Amygdala (tissue), 56 donors: ENCODE measurements at places on chromosomes 6 and 20.

- DNase-seq: no peak
Measured at GRCh38 chr6:81476881-81477280, 275.6 kb downstream of the TENT5A start.

GRCh38 chr6:1596088-1596852 lies 13.4 kb upstream of the FOXC1 start:
- DNase-seq: peak; percentile 40

DNA sequence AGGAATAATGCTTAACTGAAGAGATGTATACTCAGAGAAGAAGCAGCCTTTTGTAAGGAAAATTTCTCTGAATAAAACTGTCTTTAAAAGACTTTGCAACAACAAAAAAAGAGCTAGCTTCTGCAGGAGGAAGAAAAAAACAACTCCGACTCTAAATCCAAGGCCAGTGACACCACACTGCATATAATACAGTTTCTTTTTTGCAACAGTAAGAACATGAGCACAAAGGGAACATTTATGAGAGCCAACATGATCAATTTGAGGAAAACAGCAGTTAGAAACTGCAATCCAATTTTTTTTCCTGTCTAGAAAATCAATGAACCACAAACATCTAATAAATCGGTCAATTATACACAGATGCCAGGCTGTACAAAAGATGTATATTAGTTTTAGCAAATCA lies 42.9 kb upstream of the UST start:
- no peak for DNase-seq

GRCh38 chr6:51303338-51303737 lies 484.7 kb downstream of the TFAP2B start:
- no peak for DNase-seq

- no peak for DNase-seq
Measured at GRCh38 chr6:168860341-168860740, 393.3 kb downstream of the THBS2 start.

GRCh38 chr20:481167-481566 lies 18.8 kb upstream of the TBC1D20 start:
- no peak for DNase-seq

DNA sequence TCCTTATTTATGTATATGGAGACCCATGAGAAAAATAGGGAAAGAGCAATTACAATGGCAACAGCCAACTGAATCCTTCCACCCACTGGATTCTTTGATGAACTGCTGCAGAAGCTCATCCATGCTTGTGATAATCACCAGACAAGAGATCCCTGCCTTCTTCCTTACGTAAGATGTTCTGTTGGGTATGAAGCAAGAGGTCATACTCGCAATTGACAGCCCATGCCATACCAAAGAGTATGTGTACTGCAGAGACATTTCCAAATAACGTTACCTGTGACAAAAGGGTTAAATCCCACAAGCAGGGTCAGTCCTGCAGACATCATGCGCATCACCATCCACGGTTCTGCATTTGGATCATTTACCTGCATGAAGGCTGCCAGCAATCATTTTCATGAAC lies 27.8 kb downstream of the ELOVL5 start:
- no peak for DNase-seq

GRCh38 chr20:22512911-22513489 lies 71.4 kb downstream of the FOXA2 start:
- no peak for DNase-seq

GRCh38 chr6:29521006-29521680 lies 33.4 kb upstream of the MAS1L start:
- DNase-seq: no peak

GRCh38 chr6:15458021-15458459 lies 204.8 kb downstream of the DTNBP1 start:
- DNase-seq: no peak

- DNase-seq: no peak
Measured at GRCh38 chr6:47520282-47520681, 42.7 kb downstream of the CD2AP start.

GRCh38 chr6:33664506-33665057 lies 43.5 kb downstream of the ITPR3 start:
- DNase-seq: no peak

DNA sequence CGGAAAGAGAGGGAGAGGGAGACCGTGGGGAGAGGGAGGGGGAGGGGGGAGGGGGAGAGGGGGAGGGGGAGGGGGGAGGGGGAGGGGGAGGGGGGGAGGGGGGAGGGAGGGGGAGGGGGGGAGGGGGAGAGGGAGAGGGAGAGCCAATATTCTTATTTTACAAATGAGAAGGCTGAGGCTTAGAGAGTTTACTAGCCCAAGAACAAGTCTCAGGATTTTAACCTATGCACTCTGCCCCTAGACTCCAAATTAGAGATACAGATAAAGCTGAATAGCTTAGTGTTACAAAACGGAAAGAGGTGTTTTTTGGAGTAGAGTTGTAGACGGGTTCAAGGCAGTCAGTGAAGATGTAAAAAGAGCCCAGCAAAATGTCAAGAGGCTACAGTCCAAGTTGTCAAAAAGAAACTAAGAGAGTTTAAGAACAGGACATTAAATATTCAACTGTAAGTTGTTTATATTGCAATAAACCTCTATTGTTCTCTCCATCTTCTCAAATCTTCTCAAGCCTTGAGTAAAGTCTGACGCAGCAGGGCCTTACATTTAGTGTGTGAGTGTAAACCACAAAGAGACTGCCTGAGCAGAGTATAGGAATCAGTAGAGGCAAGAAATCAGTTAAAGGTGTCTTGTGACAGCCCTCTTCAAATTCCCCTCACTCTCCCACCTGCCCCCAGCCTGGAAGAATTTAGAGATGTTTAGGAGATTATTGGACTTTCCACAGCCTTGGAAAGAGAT lies 34.9 kb upstream of the AKIRIN2 start:
- DNase-seq: no peak

GRCh38 chr6:136646377-136646776 lies 96.2 kb upstream of the MAP7 start:
- DNase-seq: no peak

DNA sequence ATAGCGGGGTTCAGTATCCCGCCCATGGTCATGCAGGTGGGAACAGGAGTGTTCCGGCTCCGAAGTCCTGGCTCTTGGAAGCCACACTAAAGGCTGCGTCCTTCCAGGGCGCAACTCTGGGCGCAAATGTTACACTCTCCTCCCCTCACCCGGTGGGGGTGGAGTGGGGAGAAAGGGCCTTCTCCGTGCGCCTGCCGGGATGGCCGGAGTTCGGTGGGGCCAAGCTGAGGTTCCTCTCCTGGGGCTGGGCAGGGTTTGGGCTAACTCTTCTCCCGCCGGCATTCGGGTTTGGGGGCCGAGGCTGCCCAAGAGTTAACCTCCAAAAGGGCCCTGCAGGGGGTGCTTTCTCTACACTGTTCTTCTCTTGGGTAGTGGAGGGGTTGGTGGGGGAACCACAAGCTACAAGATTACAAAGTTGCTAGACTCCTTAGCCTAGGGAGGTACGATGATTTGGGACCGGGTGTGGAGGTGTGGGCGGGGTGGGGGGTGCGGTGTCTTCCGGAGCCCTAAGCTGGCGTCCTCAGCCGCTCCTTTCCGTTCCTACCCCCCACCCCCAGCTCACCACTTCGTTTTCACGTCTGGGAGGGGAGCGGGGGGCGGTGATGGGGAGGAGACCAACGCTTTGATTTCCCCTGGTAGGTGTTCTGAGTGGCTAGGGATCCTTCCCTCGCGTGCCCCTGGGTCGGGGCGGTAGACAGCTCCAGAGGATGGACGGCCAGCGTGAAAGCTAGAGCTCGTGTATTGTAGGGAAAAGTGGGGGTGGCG lies 12.3 kb downstream of the NRN1 start:
- DNase-seq: no peak

DNA sequence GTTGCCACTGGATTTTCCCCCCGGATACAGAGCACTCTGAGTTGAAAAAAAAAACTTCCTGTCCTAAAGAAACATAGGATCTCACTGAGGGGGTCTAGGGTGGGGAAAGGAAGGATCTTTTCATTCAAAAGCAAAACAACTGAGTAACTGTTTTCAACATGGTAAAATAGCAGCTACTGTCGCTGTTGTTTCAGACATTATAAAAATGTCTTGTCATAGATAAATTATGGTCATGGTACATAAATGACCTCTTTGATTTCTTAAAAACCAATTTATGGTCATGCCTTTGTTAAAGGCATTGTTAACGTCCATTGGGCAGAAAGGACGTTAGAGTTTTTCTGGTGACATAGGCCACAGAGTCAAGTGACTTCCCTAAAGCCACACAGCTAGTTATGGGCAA lies 180.4 kb upstream of the DTNBP1 start:
- no peak for DNase-seq

- no peak for DNase-seq
Measured at GRCh38 chr6:100751590-100751989, 129.5 kb downstream of the ASCC3 start.

- DNase-seq: peak; percentile 66
Measured at GRCh38 chr6:166627875-166628801, 1.1 kb upstream of the RPS6KA2 start.

DNA sequence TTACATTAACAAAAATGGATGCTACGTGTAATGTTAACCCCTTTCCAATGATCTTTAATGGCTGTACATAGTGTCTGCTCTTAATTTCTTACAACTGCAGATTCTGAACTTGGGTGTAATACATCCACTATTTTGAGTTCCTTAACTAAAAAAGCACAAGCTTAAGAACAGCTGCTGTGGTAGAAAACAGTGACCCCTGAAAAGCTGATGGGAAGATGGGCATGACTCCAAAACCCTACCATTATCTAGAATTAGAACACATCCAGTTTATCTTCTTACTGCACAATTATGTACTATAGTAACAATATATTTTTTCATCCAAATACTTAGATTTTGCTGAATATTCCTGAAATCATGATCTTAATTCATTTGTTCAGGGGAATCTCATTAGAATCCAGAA lies 49.3 kb downstream of the LYRM4 start:
- no peak for DNase-seq

DNA sequence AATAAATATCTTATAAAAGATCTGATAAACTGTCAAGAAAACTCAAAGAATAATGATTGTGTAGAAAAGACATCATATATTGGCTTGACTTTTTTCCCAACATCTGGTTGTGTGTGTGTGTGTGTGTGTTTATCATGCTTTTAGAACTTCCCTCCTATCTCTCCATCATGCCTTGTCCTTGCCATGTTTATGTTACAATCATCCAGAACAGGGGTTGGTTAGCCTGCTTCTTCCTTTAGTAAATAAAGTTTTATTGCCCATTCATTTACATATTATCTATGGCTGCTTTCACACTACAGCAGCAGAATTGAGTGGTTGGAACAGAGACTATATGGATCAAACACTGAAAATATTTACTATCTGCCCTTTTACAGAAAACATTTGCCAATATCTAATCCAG lies 52.8 kb upstream of the RIPOR2 start:
- no peak for DNase-seq

DNA sequence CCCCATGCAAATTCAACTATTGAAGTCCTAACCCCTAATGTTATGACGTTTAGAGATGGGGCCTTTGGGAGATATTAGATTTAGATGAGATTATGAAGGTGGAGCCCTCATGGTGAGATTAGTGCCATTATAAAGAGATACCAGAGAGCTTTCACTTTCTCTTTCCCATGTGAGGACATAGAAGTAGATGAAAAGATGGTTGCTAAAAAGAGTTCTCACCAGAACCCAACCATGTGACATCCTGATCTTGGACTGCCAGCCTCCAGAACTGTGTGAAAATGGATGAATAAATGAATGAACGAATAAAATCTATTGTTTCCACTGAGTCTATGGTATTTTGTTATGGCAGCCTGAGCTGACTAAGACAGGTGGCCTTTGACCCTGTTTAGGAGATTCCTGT lies 50.6 kb upstream of the FBXO30 start:
- DNase-seq: no peak

DNA sequence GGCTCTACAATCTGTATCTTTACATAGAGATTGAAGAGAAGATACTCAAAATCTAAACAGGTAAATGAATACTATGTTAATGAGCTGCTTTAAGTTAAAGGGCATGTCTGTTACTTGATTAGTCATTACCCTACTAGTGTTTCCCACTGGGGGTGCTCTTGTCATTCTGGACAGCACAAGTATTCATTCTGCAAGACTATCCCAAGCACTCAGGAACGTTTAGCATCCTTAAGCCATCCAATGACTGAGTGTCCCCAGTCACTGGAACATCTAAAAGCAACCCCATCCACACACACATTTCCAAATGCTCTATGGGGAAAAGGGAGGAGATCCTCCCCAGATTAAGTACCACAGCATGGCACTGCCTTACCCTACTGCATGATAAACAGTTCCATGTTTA lies 25.7 kb downstream of the EZR start:
- no peak for DNase-seq

DNA sequence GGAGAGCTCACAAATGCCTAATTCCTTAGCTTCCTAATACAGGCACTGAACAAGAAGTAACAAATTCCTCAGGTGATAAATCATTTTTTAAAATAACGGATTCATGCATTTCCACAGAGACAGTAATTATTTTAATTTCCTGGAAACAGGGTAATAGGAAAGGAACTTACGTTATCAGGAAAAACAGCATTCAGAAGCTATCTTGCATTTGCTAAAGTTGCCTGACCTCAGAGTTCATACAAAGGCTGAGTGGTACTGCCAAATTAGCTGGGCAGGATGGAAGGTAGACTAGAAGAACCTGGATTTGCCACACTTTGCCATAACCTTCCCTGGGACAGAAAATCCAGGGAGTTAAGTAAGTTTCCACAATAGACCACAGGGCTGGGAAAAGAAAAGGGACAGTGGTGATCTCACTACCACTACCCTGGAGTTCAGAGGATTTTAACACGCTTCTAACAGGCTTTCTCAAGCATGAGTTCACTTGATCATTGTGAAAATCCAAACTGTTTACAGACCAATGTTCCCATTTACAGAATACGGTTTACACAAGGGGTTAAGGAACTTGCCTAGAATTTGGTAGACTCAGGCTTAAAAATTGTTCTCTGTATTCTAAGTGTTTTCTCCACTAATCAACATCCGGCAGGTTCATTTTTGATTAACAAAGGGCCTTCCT lies 57.0 kb downstream of the KIF13A start:
- no peak for DNase-seq

- DNase-seq: no peak
Measured at GRCh38 chr20:9478771-9479170, 35.6 kb upstream of the LAMP5 start.

DNA sequence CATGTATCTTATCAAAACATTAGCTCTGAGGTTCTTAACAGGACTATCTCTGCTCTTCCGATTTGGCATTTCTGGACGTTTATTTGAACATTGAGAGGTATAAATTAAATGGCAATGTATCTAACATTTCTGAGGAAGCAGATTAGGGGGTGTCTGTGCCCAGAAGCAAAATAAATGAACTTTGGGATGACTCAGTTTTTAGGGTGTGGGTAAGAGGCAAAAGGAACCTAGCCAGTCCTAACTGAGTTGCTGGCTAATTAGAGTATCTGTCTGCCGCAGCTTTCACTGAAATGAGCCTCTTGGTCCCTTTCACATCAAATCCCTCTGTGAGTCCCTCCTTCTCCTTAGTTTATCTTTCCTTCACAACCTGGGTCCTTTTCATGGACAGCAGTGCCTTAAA lies 1.1 kb downstream of the RNF144B start:
- DNase-seq: no peak

GRCh38 chr6:47366335-47366890 lies 56.7 kb upstream of the TNFRSF21 start:
- DNase-seq: no peak
